ENCODE measurements at places on chromosomes 7 and 10. TPM values are rescaled to one million over a fixed set of nuclear protein-coding genes. Genes with fewer than 3 reads are reported as not detected.

Gene APBB1IP
- 1.7 TPM for polyA plus RNA-seq

Gene PNLIPRP2
- polyA plus RNA-seq: not detected

Gene CALML3
- polyA plus RNA-seq: not detected

Gene LIPN
- polyA plus RNA-seq: not detected

Gene NPFFR1
- 0.13 TPM for polyA plus RNA-seq

Gene INSYN2A
- 3.9 TPM for polyA plus RNA-seq

Gene CHN2
- polyA plus RNA-seq: 18.3 TPM
